ENCODE measurements at places on chromosomes 11 and 22.
A peak's percentile ranks its signal among the peaks of the same experiment; 100 is the strongest.

- no peak for DNase-seq
These were observed 687.2 kb downstream of the TBC1D22A start for GRCh38 chr22:47449508-47450270.

- DNase-seq, result no peak
These were observed 130.1 kb downstream of the SOX6 start for GRCh38 chr11:16226245-16226644.

DNA sequence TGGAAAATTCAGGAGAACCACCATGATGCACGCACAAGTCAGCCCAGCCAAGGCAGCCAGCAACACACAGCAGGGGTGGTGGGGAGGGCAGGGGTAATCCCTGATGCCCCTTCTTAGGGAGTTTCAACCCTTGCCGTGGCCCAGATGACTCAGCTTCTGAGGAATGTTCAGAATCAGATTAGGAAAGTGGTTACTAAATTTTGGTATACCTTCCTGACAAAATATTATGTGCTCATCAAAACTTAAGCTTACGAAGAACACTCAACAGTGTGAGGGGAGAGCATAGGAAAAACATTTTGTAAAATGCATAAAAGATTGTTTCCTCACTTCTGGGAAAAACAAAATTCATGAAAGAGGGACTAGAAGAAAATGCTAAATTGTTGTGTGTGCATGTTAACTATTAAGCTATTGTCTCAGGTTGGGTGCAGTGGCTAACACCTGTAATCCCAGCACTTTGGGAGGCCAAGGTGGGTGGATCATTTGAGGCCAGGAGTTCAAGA lies 32.1 kb downstream of the SERPIND1 start:
- DNase-seq, result no peak

DNA sequence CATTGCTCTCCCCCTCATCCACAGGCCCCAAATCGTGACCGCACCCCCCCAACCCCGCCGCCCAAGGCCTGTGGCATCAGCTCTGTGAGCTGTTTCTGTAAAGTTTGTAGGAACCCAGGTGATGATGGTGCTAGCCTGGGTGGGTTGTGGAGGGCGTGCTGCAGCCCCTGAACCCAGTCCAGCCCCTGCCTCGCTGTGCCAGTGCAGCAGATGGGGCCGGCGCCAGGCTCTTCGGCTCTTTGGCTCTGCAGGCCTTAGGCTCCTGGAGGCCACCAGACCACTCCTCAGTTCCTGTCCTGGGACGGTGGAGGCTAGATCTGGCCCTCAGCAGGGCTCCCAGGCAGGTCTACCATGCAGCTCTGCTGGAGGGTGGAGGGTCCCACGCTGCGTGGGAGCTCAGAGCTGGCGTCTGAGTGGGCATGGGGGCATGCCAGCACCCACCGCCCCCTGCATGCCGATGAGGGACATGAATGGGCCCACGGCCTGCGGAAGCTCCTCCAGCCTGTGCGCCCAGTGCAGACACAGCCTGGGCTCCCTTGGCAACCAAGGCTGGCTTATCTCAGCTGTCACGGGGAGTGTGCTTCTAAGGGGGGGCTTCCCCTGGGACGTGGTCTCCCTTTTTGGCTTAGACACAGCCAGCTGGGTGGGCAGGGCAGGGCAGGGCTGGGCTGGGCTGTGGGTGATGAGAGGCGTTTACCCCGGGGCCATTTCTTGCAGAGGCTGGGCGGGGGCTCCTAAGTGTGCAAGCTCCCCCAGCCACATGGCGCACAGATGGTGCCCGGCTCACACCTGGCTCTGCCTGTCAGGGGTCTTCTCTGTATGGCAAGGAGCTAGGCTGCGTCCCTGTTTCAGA lies 1187.6 kb downstream of the BRD1 start:
- no peak for DNase-seq

DNA sequence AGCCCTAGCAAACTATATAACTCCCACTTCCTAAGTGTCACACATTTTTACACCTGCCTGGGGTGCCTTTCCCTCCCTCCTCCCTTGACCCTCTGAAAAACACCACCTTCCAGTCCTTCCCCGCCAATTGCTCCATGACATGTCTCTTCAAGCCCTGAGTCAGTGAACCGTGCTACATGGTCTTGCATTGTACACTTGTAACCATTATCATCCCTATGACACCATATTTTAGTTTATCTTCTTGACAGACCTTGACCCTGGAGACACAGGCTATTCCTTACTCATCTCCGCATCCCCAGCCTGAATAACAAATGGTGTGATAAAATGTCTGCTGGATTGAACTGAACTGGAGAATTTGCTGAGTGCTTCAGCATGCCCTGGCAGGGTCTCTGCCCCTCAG lies 36.9 kb downstream of the TNKS1BP1 start:
- DNase-seq, result no peak

- DNase-seq, result peak; percentile 3
These were observed 122.4 kb downstream of the WT1 start for GRCh38 chr11:32312865-32313403.

DNA sequence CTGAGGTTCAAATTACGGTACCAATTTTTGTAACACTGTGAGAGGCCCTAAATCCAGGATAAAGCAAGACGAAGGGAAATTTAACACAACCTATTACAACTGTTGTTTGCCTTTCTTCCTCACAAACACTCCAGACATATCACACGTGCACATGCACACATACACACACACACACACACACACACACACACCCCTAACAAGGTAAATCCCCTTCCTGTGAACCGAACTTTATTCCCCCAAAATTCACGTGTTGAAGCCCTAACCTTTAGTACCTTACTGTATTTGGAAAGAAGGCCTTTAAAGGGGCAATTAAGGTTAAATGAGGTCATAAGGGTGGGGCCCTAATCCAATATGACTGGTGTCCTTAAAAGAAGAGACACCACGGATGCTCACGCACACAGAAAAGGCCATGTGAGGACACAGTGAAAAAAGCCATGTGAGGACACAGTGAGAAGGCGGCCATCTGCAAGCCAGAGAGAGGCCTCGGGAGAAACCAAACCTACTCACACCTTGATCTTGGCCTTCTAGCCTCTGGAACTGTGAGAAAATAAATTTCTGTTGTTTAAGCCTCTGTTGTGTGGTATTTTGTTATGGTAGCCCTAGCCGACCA lies 1.8 kb downstream of the SERGEF start:
- no peak for DNase-seq

DNA sequence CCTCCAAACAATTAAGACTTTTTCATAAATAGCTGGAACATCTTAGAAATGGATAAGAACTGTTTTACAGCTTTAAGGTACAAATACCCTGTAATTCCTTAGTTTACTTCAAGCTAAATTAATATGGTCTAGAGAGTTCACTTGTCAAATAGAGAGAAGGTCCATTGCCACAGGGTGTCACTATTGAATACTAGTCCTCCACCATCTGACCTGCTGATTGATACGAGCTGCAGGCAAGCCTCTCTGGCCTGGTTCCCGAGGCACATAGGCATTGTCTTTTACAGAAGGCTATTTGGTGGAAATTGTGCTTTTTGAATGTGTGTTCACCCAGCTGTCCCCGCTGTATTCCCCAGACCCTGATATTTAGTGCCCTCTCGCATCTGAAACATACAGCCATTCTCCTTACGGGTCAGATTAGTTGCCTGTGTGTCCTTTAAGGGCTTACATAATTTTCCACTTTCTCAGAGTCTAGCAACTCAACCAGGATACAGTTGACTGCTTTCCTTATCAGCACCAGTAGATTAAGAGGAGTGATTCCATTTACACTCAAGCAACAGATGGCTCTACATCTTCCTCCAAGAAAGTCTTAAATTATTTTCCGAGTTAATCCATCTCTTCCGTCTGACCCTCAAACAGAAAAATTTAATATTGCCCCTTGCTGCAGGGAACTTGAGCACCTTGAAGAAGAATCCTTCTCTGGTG lies 788.8 kb upstream of the FAT3 start:
- no peak for DNase-seq

- DNase-seq, result no peak
These were observed 26.3 kb downstream of the MEI1 start for GRCh38 chr22:41725510-41726110.

- no peak for DNase-seq
These were observed 66.8 kb downstream of the LRP5 start for GRCh38 chr11:68379206-68379605.

DNA sequence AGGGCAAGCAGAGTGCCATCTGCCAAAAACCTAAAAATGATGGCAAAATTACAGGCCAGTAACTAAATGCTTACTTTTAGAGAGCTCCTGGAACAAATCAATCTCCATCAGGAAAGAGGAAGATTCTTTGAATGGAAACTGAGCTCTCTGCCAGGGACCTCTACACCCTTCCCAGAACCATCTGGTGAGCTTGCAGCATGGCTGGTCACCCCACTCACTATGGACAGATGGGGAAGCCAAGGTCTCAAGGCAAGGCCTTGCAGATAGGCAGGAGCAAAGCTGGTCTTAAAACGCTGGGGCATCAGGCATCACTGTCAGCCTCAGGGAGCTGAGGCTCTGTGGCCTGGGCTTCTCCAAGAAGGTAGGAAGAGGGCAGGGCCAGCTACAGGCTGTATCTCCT lies 36.2 kb downstream of the SERGEF start:
- DNase-seq, result no peak

GRCh38 chr11:2530131-2530854 lies 85.5 kb downstream of the KCNQ1 start:
- DNase-seq, result no peak

GRCh38 chr11:105811242-105811641 lies 201.4 kb downstream of the GRIA4 start:
- DNase-seq, result no peak

DNA sequence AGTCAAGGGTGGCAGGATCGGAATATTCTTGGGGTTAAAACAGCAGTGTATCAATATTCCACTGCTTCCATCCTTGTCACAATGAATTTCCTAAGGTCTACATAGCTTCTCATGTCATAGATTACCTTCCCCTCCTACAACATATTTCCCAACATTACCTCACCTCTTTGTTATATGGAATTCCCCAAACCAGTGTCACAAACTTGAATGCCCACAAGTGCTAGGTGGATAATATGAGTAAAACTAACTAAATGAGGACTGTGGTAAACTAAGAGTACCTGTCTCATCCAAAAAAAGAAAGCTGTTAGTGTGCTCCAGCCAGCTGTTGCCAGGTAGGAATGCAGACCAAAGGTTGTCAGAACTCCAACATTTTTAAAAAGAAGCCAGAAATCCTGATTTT lies 17.0 kb upstream of the NUCB2 start:
- DNase-seq, result no peak

DNA sequence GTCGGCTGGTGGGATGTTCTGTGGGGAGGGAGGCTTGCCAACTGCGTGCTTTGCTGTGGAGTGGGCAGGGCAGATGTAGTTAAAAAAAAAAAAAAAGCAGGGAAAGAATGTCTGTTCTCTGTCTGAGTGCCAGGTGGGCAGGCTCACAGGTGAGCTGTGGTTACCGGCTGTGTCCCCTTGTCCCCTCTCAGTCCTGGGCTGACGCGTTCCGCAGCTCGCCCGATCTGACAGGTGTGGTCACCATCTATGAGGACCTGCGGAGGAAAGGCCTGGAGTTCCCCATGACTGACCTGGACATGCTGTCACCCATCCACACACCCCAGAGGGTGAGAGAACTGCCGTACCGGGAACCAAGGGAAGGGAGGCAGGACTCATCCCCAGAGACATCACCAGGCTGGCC lies 23.6 kb downstream of the TOM1 start:
- no peak for DNase-seq

DNA sequence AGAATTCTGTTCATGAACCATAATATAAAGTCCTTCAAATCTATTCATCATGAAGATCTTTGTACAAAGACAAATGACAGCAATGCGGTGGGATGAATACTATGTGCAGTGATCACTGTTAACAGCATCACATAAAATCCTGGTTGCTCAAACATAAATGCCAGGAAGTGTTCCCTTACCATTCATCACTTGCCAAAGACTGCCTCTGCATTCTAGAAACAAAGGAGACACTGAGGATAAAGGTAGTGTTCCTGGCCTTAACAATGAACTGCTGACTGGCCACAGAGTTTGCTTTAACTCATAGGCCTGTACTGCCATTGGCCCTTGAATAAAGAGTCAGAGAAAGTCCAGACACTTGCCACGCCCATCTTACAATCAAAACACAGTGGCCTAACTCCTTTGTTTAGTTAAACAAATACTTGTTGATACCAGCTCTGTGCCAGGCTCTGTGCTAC lies 29.5 kb downstream of the C2CD3 start:
- DNase-seq, result no peak

- DNase-seq, result no peak
These were observed 227.6 kb upstream of the PITPNB start for GRCh38 chr22:28146401-28147314.

- DNase-seq, result no peak
These were observed 39.0 kb downstream of the CTNND1 start for GRCh38 chr11:57800444-57801182.

GRCh38 chr11:132779497-132779896 lies 752.8 kb downstream of the OPCML start:
- DNase-seq, result no peak

- DNase-seq, result no peak
These were observed 39.0 kb downstream of the RTL6 start for GRCh38 chr22:44459041-44459440.

- DNase-seq, result no peak
These were observed 813.3 kb downstream of the OPCML start for GRCh38 chr11:132718711-132719671.

- DNase-seq, result no peak
These were observed 73.1 kb upstream of the ARHGAP32 start for GRCh38 chr11:129265125-129265788.

DNA sequence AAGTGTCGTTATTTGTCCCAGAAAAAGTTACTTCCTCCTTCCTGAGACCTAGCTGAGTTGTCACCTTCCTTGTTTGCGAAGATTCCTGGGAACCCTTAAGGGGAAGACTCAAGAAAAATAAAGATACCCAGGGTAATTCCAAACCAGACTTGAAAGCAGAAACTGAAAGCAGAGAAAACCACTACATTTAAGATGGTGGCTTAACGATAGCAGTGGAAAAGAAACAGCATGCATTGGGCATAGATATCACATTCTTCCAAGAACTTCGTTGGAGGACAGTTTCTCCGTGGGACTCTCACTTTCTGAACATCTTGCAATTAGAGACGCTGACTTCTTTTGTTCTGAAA lies 89.1 kb downstream of the FAM76B start:
- no peak for DNase-seq

GRCh38 chr22:41787331-41787730 lies 13.1 kb upstream of the CCDC134 start:
- no peak for DNase-seq

DNA sequence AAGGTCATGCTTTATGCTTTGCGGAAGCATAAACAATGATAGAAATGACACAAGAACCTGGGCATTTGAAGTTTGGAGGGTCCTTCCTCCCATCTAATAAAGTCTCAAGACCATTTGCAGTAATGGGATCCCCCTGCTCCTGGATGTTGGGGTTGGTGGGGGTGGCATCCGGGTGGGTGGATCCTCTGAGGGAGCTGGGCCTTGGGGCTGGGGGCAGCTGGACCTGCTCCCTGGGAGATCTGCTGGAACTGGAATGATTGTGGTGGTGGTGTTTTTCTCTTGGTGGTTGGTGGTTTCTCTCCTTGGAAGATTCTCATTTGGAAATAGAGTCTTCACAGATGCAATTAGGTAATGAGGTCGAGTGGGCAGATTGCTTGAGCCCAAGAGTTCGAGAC lies 2.2 kb upstream of the NAP1L4 start:
- DNase-seq, result no peak

- DNase-seq, result no peak
These were observed 626 bp upstream of the TBX10 start for GRCh38 chr11:67640021-67640757.
